ENCODE measurements at places on chromosomes 6 and 20.

DNA sequence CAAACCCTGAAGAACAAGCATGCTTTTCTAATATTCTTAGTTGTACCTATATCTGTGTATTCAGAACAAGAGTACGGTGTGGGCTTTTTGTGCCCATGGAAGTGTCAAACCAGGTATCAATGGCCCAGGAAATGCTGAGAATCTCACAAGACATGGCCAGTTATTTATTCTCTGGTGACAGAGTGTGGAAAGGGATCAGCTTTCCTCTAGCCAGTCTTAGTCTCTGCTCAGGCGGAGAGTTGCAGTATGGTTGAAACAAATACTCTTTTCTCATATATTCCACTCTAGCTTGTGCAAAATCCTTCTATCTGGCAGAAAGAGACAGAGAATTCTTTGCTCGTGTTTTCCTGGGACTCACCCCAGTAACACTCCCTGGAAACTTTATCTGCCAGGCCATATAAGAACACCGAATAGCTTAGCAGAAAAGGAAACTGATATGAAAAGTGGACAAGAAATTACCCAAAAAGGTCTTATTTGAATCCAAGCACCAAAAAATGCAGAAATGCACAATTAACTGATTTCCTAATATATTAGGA is 173.3 kb upstream of the RSPO3 start:
- DNase-seq, result no peak

DNA sequence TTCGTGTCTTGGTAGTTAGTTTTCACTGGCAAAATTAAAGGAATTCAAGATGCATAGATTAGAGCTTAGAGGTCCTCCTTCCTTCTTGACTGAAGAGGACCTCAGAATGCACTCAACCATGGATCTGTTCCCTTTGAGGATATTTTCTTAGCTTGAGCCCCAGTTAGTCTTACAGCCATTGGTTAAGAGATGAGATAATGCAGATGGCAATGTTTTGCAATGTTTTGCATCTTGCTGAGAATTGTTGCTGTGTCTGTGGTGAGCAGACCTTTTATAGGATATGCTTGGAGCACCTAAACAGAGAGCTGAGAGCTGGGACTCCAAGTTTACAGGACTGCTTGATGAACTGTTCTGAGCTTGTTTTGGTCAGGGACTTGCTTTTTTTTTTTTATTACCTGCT is 107.5 kb downstream of the TMEM170B start:
- no peak for DNase-seq

- DNase-seq, result no peak
These were observed 90.7 kb upstream of the POPDC3 start for GRCh38 chr6:105270511-105270910.

DNA sequence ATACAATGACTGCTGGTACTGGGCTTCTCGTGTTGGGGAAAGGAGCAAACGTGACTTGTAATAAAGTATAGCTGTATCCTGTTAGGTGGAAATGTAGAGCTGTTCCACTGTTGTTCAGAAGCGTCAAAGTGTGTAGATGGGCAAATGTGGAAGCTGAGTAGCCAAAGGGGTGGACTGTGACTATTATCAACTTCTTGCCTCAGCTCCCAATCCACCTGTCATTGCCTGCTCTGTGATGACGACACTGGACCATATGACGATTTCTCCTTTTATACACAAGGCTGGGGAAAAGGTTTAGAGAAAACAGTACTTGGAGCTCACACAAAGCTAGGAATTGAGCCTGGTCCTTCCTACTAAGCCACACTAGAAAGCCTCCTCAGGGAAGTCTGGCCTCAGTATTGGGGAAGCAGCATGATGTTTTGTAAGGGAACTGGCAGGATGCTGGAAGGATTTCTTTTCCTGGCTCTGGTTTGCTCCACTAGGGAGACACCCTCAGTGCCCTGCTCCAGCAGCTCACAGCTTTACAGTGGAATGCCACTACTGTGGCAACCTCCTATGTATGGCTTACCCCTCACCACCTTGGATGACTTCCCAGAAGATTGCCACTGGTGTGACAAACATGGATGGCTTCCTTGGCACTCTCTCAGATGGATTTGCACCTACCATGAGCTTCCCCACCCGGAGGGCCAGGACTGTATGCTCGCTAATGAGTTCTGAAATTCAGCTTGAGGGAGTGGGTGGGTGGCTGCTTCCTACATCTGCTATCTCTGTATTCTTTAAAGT is 20.0 kb downstream of the CD164 start:
- no peak for DNase-seq

DNA sequence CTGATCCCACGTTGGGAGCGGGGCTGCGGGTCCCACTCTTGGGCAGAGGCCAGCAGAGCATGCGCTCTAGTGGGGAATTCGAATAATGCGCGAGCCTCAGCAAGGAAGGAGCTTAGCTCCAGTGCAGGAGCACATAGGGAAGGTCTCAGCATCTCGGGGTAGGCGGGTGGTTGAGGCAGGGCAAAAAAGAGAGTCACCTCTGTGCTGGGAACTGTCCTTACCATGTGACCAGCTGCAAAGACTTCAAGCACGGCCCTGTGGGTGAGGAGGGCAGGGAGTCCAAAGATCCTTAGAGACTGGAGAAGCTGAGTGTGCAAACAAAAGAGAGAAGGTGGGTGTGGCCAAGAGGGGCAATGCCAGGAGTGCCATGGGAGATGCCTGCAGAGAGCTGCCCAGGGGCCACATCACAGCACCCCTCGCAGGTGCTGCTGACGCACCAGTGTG is 79.2 kb upstream of the CD93 start:
- DNase-seq, result no peak

DNA sequence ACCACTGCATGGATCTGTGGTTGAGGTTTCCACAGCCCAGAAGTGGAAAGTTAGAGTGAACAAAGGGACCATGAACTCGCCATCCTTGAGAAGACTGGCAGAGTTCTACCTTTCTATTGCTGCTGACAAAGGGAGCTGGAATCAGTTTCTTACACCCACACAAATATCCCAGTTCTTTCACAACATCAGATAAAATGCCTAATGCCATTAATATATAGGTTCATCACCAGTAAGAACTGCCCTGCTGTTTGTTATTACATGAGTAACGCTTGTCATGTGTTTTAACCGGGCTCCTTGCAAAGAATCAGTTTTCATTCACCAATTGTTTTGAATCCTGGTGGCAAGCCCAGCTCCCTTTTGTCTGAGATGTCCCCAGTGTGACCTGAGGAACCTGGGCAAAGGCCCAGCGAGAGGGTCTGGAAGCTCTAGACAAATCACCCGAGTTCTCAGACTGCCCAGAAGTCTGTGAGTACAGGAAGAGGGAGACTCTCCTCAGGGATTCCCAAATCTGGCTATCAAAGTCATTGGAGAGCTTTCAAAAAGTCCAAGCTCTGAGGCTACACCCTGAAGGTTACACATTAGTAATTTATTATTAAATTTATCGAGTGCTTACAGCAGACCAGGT is 7.5 kb upstream of the CD164 start:
- DNase-seq, result no peak

- DNase-seq, result no peak
These were observed 204.8 kb downstream of the TPBG start for GRCh38 chr6:82568290-82568993.

DNA sequence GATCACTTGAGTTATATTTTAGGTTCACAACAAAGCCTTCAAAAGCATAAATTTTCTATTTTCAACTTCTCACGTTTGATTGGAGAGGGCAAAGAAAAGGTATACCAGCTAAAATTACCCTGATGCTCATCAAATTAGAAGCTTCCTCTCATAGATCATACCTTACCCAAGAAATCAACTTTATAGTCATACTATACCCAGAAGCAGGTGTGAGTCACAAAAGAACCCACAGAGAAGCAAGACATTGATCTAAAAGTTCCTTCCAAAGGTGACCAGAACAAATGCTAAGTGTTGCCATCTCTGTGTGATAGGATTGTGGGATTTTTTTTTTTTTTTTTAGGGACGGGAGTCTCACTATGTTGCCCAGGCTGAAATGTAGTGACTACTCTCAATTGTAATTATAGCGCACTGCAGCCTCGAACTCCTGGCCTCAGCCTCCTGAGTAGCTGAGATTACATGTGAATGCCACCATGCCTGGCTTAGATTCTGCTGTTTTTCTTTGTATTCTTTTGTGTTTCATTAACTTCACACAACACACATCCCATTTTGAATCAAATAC is 3.3 kb downstream of the EIF2S2 start:
- no peak for DNase-seq

DNA sequence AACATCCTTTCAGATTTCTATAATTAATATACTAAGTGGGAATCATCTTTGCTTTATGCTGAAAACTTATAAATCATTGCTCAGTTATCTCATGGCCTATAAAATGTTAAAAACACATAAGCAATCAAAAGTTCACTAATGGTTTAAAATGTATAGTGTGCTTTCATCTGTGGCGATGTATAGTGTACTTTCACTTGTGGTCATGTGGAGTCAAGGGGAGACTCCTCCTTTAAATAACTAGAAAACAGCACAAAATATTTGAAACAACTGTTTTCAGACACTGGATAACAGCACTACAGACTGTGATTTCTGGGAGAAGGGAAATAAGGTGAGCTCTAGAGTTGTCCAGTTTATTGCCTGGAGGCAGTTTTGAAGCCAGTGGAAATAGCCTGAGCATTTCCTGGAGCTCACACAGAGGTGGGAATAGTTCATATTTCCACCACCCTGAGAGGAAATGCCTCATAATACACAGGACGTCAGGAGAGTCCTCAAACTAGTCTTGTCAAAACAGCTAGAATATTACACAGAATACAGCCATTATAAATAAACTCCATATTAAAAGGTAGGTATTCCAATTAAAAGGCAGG is 89.4 kb downstream of the CEP162 start:
- no peak for DNase-seq

GRCh38 chr20:57435498-57436222 is 44.5 kb downstream of the RBM38 start:
- DNase-seq, result peak; percentile 89

DNA sequence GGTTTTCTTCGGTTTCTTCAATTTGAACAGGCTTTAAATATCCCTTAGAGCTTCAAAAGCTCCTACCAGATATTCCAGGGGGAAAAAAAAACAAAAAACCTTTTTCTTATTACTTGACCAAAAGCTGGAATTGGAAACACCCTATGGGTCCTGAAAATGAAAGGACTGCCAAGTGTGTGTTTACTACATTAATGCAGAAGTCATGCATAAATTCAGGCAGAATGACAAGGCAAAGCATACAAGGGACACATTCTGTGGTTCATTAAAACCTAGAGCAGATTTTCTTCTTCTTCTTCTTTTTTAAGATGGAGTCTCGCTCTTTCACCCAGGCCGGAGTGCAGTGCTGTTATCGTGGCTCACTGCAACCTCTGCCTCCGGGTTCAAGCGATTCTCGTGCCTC is 119.1 kb downstream of the GMDS start:
- DNase-seq, result no peak

DNA sequence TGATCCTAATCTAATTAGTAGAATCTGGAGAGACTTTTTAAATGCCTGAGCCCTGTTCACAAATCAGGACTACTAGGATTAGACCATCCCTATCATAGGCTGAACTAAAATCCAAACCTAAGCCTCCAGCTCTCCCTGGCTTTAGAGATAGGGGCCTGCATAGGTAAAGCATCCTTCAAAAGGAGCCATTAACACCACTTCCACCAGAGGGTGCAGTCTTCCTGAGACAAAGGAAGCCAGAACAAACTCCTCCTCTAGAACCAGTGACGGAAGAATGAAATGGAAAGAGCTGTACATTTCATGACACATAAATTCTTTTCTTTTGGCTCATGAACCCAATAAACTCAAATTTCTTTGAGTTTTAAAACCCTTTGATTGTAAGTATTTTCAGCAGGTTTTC is 291.2 kb upstream of the ADGRB3 start:
- peak; percentile 37 for DNase-seq

DNA sequence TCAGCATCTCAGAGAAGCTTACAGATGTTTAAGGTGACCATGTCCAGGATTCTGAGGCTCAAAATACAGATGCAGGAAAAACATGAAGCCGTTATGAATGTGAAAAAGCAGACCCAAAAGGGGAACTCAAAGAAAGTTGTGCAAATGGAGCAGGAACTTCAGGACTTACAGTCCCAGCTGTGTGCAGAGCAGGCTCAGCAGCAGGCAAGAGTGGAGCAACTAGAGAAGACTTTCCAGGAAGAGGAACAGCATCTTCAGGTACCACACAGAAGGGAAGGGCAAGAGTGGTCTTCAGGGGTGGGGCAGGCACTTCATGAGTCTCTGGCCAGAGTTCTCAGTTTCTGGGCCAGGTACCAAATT is 15.2 kb downstream of the RNF8 start:
- DNase-seq, result no peak

GRCh38 chr6:158174514-158174913 is 6.4 kb downstream of the GTF2H5 start:
- no peak for DNase-seq

DNA sequence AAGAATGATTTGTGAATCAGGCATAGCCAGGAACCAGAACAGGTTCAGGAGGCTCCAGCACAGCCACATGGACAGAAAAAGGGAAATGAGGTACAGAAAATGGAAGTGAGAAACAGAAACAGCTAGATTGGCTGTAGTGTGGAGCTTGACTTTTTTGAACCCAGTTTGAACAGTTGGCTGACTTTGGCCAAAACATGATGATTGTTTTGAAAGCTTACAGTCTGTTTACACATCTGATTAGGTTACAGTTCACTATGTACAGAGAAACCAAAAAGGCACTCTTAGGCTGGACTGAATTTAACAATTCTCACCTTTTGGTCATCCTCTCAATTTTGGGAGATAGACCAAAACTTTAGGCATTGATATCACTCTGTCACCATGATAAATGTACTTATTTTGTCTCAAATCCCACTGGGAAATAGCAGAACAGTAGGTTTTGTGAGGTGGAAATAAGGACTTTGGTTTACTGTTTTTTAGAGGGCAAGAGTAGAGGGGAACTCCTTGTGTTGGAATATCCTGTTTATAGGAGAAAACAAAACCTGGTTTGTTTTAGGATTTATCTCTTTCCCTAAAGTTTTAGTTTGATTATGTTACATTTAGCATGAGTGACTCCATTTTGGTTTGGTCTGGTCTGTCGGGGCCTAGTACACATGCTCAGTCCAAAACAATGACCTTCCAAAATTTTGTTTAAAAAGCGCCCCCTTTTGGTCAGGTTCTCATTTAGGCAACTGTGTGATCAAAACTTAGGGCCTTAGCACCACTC is 123.1 kb downstream of the OLIG3 start:
- DNase-seq, result no peak

DNA sequence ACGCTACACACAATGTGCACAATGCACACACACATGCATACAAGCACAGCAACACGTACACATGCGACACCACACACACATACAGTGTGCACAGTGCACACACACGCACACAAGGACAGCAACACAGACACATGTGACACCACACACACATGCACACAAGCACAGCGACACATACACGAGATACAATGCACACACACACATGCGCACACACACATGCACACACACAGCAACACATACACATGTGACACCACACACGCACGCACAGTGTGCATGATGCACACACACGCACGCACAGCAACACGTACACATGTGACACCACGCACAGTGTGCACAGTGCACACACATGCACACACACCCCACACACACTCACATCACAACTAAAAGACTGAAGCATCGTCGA is 327.3 kb downstream of the THBS2 start:
- no peak for DNase-seq

DNA sequence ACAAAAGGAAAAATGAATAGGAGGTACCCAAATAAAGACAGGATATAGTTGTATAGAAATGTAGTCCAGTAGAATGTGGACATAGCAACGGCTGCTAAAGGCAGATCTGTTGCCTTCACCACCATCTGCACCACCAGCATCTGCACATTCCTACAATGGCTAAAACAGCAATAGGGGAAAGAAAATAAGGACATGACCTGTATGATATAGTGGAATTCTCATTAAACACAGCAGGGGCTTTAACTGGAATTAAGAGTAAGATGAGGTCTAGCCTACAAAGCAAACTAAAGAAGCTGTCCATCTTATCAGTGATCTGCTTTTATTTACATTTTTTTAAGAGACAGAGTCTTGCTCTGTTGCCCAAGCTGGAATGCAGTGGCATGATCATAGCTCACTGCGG is 26.8 kb upstream of the SCAF8 start:
- DNase-seq, result no peak
